Right ventricle myocardium inferior (tissue), 1 donor: ENCODE measurements at places on chromosomes 16 and 17.

DNA sequence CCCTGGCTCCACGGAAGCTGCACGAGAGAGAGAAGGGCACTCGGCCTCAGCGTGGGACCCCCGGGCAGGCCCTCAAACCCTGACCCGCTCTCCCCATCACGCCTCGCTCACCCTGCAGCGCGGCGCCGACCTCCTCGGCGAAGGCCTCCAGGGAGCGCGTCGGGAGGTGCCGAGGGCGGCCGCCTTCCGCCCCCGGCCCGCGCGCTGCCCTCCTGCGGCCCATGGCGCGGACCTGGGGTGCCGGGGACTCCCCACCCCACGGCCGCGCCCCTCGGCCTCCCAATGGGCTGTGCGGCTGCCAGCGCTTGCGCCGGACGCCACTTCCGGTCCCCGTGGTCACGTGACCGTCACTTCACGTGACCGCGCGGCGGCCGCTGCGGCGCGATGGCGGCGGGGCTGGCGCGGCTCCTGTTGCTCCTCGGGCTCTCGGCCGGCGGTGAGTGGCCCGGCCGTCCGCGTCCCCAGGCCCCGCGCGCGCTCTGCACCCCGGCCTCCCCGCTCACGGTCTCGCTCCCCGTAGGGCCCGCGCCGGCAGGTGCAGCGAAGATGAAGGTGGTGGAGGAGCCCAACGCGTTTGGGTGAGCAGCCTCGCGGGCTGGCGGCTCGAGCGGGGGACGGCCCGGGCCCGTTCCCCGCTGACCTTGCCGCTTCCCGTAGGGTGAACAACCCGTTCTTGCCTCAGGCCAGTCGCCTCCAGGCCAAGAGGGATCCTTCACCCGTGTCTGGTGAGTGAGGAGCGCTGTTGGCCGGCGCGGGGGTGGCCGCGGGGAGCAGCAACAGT lies at the start of the genes GNPTG and TSR3:
TSS of gene GNPTG (plus strand) at position 350 of the 781 bp plus-strand sequence. CDS start at position 385, 35 bp downstream.
TSS of gene TSR3 (minus strand) at position 297 of the 781 bp plus-strand sequence. CDS start at position 223, 74 bp downstream.
- DNase-seq: peak; percentile 93

DNA sequence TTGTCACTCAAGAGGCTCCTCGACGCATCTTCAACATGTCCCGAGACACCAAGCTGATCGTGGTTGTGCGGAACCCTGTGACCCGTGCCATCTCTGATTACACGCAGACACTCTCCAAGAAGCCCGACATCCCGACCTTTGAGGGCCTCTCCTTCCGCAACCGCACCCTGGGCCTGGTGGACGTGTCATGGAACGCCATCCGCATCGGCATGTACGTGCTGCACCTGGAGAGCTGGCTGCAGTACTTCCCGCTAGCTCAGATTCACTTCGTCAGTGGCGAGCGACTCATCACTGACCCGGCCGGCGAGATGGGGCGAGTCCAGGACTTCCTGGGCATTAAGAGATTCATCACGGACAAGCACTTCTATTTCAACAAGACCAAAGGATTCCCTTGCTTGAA lies 101.0 kb downstream of the HS3ST2 start:
- DNase-seq: no peak

DNA sequence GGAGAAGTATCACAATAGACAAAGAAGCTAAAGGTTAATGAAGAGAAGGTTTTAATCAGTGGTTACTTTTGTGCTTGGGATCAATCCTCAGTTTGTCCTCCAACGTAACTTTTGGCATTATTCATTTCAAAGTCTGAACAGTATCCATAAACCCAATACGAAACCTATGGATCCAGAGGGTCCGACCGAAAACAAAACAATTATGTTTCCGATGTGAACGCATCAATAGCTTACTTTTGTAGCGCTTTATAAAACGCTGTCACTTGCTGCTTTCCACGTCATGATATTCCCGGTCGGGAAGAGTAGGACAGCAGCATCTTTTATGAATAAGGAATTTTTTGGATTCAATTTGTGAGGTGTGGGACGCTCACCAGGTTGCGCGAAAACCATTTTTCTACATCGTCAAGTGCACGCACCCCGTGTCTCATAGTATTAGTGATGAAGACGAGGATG lies 383.8 kb downstream of the ZFHX3 start:
- DNase-seq: no peak

GRCh38 chr16:73172241-73172972 lies 124.5 kb upstream of the ZFHX3 start:
- peak; percentile 85 for DNase-seq

GRCh38 chr17:37833237-37833859 lies 88.5 kb upstream of the HNF1B start:
- DNase-seq: no peak

DNA sequence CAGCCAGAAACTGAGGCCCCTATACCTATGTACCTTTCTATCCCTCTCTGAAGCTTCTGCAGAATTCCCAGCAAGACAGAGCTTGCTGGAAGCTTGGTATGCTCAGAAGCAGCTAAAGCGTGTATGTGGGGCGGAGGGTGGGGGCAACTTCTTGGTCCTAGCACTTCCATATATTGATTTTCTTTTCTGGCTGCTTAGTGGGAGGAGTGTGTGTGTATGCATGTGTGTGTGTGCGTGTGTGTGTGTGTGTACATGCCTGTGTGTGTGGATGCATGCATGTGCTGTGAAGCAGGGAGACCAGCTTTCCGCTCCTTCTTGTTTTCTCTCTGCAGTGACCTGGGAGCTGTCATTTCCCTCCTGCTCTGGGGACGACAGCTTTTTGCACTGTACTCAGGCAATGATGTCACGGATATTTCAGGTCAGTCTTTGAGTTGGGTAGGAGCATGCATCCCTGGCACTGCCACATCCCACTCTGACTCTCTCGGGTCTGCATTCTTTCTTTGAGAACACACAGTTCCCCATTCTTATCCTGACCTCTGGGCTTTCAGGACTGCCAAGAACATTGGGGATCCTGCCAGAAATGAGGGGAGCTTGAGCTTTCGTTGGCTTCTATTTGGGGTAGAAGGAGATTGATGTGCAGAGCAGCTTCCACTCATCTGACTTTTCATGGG lies 10.7 kb downstream of the HPR start:
- no peak for DNase-seq

- no peak for DNase-seq
Observed at GRCh38 chr16:79628501-79628975, 28.0 kb upstream of the MAF start.

GRCh38 chr16:52363082-52363481 lies 183.9 kb downstream of the TOX3 start:
- DNase-seq: no peak

DNA sequence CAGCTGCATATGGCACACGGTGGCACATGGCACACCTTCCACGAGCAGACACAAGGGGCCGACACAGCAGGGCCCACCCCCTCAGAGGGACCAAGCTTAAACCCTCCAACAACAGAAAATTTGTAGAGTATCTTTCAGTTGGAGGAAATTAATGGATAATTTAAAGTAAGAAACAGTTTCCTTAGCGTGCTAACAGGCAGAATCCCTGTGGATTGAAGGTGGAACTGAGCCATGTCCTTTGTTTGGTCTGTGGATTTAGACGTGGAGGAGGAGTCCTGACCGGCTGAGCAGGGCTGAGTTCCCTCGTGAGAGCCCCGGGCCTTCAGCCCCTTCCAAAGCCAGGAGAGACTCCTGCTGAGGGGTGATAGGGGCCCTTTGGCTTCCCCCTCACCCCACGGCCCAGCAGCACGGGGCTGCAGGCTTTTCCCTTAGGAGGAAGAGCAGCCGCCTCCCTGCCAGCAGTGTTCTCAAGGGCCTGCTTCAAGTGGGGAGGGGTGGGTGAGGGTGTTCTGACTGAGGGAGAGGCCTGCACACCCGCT lies 1.4 kb upstream of the CYB561 start:
- DNase-seq: no peak

GRCh38 chr16:2216330-2216729 lies 1.7 kb upstream of the PGP start:
- DNase-seq: no peak

DNA sequence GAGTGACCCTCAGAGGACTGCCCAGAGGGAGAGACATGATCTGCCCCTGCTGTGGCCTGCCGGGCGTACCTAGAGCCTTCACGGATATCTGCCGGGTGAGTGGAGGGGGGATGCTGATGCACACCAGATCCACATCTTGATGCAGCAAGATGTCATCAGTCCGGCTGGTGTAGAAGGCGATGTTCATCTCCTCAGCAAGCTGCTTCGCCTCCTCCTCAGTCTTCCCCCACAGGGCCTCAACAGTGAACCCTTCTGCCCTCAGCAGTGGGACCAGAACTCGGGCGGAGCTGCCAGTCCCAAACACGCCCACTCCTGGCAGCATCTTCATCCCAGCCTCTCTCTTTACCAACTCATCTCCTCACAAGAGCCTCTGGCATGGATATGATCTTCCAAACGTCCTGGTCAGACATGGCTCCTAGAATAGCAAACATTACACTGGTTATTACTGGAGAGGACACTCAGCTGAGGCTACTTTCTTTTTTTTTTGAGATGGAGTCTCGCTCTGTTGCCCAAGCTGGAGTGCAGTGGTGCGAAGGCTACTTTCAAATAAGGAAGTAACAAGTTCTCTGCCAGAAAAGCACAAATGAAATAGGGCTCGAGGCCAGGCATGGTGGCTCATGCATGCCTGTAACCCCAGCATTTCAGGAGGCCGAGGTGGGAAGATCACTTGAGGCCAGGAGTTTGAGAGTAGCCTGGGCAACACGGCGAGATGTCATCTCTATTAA lies 18.9 kb downstream of the C16orf86 start:
- no peak for DNase-seq

- DNase-seq: no peak
Observed at GRCh38 chr17:63830904-63831491, 3.5 kb upstream of the FTSJ3 start.

GRCh38 chr17:17019891-17020456 lies 22.3 kb upstream of the MPRIP start:
- no peak for DNase-seq

GRCh38 chr16:15548482-15548891 lies 94.5 kb downstream of the MARF1 start:
- DNase-seq: no peak

GRCh38 chr17:16269658-16270057 lies 52.6 kb downstream of the PIGL start:
- DNase-seq: no peak

DNA sequence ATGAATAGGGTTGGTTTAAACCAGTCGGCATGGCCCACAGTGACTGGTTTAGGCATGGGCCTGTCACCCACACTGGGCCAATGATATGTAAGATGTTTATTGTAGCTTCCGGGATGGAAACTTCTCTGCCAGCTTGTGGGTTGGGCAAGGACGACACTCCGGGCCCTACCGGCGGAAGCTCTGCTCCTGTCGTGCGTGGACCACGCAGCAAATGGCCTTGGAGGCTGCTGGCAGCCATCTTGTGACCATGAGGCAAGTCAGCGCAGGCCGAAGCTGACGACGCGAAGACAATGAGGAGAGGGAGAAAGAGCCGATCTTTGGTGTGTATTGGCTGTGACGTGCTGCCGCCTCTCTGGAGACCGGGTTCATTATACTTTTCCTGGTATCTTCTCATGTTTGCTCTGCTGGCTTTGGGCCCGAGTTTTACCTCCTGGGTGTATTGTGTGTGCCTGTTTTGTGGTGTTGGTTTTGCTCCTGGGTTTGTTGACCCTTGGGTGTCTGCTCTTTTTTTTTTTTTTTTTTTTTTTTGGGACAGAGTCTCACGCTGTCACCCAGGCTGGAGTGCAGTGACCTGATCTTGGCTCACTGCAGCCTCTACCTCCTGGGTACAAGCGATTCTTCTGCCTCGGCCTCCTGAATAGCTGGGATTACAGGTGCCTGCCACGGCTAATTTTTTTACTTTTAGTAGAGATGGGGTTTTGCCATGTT lies 15.4 kb downstream of the SLC25A10 start:
- DNase-seq: no peak

DNA sequence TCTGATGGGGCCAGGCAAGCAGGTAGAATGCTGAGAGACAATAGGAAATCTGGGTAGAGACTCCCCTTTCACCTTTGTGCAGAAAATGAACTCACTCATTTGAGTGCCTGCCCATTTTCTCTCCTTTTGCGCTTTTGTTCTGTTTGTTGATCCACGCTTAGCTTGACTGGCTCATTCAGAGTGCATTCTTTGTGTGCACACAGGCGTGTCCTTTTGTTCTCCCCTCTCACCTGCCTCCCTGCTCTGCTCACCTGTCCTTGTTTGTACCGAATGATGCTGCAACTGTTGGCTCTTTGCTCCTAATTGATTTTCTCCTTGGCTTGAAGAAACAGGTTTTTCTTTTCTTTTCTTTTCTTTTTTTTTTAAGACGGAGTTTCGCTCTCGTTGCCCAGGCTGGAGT lies 15.8 kb downstream of the PGS1 start:
- no peak for DNase-seq
